ENCODE measurements at places on chromosomes 16 and 17. TPM values are rescaled to one million over a fixed set of nuclear protein-coding genes. Genes with fewer than 3 reads are reported as not detected.
A peak's percentile ranks its signal among the peaks of the same experiment; 100 is the strongest.

NOTUM gene
- total RNA-seq: 4.1 TPM

- no peaks in the 10 kb centered on the region for H3K4me1 ChIP-seq
- peaks cover 2% of the 10 kb centered on the region for H3K27me3 ChIP-seq
- peak; percentile 37 for DNase-seq
- no peak overlapping the region for H3K27ac ChIP-seq
- H3K36me3 ChIP-seq: no peaks in the 10 kb centered on the region
- no peak overlapping the region for H3K4me3 ChIP-seq
Measured at GRCh38 chr16:52114379-52114778, 432.6 kb downstream of the TOX3 start.

IL17C gene
- not detected for total RNA-seq

DNA sequence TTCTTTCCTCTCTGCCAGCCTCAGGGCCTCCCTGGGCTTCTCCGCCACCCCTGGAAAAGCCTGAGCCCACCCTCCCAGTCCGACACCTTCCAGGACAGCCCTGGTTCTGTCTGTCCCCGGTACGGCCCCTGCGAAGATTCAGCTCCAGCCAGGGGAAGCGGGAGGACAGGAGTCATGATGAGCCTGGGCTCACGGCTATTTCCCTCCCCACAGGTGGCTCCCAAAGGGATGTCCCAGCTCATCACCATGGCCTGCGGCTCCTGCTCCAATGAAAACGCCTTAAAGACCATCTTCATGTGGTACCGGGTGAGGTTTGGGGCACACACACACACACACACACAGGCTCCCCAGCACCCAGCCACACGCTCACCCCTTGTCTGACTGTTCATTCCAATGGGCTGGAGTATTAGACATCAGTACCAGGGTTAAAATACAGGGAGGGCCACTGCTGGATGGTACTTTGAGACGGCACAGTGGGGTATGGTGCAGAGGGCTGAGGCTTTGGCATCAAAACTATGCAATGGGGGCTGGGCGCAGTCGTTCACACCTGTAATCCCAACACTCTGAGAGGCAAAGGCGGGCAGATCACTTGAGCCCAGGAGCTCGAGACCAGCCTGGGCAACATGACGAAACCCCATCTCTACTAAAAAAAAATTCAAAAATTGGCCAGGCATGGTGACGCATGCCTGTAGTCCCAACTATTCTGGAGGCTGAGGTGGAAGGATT, 32.8 kb downstream of the TMEM186 start:
- H3K36me3 ChIP-seq: peaks cover 26% of the 10 kb centered on the region
- no peak overlapping the region for H3K4me3 ChIP-seq
- H3K27ac ChIP-seq: no peak overlapping the region
- DNase-seq: no peak
- H3K4me1 ChIP-seq: no peaks in the 10 kb centered on the region

- no peak for DNase-seq
- no peak overlapping the region for H3K27ac ChIP-seq
- no peak overlapping the region for H3K4me3 ChIP-seq
- no peaks in the 10 kb centered on the region for H3K36me3 ChIP-seq
- no peaks in the 10 kb centered on the region for H3K27me3 ChIP-seq
- no peaks in the 10 kb centered on the region for H3K4me1 ChIP-seq
Measured at GRCh38 chr17:71656964-71657858, 463.6 kb upstream of the SOX9 start.

ETV4 gene
- total RNA-seq: 4.0 TPM

- H3K36me3 ChIP-seq: no peaks in the 10 kb centered on the region
- H3K4me3 ChIP-seq: no peak overlapping the region
- H3K27me3 ChIP-seq: peaks cover 2% of the 10 kb centered on the region
- peak; percentile 25 for DNase-seq
- peaks cover 26% of the 10 kb centered on the region for H3K4me1 ChIP-seq
Measured at GRCh38 chr17:6028294-6028693, 41.9 kb upstream of the WSCD1 start.

DNA sequence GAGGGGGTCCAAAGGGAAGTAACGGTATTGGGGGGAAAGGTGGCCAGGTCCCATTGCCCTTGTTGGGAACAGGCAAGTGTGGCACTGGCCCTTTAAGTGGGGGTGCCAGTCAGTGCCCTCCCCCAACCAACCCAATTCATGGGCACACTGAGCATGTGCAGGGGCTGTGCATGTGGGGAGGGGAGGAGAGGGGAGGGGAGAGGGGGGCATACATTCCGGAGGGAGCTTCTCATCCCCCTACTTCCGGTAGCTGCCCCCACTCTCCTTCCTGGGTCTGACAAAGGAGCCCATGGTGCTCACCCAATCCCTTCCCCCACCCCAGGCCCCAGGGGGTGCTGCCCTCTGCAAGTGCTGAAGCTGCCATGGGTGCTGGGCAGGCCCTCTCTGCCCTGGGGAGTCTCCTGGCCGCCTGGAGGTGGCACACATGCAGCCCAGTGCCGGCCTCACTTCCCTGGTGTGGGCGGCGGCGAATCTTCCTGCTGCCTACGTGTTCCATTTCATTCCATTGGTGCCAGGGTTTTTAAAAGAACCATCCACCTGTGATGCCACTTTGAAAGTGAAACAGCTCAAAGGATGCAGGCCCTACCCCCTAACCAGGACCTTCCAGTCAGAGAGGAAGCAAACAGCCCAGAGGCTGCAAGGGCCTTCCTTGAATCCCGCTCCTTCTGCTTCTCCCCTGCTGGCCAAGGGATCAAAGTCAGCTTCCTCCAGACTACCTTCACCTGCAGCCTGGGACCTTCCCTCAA, 11.0 kb downstream of the HEXIM2 start:
- peak; percentile 91 for DNase-seq
- H3K36me3 ChIP-seq: peaks cover 12% of the 10 kb centered on the region
- H3K4me1 ChIP-seq: peaks cover 47% of the 10 kb centered on the region

- no peaks in the 10 kb centered on the region for H3K27me3 ChIP-seq
- peak; percentile 49 for DNase-seq
- no peak overlapping the region for H3K27ac ChIP-seq
- no peak overlapping the region for H3K4me3 ChIP-seq
- H3K4me1 ChIP-seq: no peaks in the 10 kb centered on the region
Measured at GRCh38 chr17:55040611-55041010, 72.0 kb downstream of the STXBP4 start.

DNA sequence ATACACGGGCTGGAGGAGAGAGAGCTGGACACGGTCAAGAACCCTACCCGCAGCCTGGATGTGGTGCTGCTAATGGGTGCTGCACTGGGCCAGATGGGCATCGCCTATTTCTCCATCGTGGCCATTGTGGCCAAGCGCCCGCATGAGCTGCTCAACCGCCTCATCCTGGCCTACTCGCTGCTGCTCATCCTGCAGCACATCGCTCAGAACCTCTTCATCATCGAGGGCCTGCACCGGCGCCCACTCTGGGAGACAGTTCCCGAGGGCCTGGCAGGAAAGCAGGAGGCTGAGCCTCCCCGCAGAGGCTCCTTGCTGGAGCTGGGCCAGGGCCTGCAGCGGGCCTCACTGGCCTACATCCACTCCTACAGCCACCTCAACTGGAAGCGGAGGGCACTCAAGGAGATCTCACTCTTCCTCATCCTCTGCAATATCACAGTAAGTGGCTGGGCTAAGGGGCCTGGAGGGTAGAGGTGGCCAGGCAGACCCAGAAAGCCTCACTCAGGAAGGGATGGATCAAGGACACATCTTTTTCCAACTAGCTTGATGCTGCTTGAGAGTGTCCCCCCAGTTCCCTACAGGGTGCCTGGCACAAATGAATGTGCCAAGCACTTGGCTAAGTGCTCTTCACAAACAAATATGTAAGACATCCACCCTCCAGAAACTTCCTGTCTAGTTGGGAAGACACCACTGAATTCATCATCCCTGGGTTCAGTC, 11.5 kb downstream of the OTOP3 start:
- no peaks in the 10 kb centered on the region for H3K4me1 ChIP-seq
- H3K36me3 ChIP-seq: no peaks in the 10 kb centered on the region
- H3K4me3 ChIP-seq: no peak overlapping the region
- H3K27me3 ChIP-seq: peaks cover 53% of the 10 kb centered on the region
- H3K27ac ChIP-seq: no peak overlapping the region

GRCh38 chr17:79505199-79505598, 105.7 kb downstream of the RBFOX3 start:
- peaks cover 18% of the 10 kb centered on the region for H3K27me3 ChIP-seq
- H3K4me3 ChIP-seq: no peak overlapping the region
- H3K36me3 ChIP-seq: no peaks in the 10 kb centered on the region
